ENCODE measurements at places on chromosomes 1 and 21.
A peak's percentile ranks its signal among the peaks of the same experiment; 100 is the strongest.

GRCh38 chr1:154616659-154617345, 8.8 kb upstream of the ADAR start:
- no peak for DNase-seq

DNA sequence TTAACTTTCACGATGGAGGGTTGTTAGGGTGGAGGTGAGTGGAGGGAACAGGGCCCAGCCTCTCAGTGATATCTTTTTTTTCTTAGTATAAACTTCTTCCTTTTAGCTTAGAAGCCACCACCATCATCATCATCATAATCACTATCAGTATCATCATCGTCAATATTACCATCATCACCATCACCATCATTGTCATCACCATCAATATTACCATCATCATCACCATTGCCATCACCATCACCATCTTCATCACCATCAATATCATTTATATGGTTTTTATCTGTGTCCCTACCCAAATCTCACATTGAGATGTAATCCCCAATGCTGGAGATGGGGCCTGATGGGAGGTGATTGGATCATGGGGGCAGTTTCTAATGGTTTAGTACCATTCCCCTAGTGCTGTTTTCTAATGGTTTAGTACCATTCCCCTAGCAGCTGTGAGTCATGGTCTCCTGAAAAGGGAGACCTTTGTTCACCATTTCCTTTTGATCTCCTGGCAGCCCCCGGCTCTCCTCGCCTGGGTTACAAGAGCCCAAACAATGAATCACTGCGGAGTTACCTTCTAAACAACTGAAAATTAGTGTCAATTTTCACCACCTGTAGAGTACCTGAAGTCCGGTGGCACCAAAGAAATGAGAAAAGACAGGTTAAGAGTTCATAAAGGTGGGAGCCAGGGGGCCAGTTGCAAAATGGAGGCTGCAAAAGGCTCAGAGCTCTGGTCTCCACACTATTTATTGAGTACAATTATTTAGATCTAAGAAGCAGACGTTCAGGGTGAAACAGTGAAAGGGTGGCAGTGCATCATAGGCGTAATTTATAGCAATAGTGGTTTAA, 3.1 kb upstream of the PLA2G2E start:
- no peak for DNase-seq

DNA sequence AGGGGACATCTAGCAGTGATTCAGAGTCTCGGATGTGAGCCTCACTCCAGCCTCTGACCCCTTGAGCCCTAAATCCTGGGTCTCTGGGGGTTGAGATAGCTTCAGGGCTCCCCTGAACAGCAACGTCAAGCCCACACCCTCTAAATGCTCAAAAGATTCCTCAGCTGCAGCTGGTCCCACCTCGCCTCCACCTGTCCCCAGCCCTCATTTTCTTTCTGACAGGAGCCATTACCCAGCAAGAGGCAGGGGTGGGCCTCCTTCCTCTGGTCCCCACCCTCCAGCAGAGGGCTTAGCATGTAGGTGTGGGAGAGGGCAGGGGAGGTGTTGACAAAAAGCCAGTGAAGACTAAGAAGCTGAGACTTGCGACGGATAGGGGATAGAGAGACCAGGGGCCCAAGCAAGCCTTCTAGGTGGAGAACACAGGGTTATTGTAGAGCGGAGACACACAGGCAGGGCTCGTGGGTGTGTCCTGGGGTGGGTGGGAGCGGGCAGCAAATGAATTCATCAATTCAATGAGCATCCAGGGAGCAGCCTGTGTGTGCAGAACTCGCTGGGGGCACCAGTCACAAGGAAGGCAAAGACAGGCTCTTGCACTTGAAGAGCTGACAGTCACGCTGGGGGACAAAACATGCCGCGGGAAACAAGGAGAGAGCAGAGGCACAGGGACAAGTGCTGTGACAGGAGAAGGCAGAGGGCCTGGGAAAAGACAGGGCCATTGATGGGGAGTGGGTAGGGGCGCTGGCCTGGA, 48.9 kb upstream of the GOLT1A start:
- DNase-seq: no peak

DNA sequence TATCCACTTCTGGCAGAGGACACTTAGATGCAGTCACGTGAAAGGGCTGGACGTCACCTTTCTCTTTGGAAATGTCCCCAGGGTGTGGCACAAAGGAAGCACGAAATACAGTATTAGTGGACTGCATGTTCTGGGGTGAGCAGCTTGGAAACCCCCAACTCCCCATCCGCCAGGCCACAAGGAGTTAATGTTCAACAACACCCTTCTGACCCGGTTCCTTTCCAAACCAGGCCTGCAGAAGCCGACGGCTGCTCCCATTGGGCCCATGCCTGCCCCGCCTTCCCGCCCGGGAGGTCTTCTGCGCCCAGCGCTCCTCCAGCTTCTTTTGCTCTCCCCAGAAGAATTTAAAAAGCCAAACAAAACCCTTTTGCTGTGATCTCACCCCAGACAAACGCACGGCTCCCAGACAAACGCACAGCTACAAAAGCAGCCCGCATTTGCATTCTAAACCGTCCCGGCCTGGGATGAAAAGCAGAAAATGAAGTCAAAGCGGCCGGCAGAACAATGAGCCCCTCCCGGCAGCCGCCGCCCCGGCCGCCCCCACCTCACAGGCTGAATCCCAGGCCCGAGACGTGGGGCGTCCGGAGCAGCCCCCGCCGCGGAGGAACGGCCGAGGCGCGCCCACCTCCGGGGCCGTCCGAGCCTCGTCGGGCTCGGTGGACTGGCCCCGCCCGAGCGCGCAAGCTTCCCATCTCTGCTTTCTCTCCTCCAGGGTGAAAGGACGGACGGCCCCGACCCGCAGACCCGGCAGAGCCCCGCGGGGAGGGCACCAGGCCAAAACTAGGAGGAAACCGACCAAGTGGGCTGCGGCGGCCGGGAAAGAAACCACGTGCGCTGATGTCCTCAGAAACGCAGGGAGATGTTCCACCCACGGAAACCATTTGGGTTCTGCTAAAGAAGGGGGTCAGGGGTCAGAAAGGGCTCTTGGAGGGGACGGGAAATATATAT, 101.9 kb downstream of the PLPP3 start:
- no peak for DNase-seq

- no peak for DNase-seq
Observed at GRCh38 chr1:37476460-37477197, 2.2 kb downstream of the ZC3H12A start.

GRCh38 chr1:46817814-46818213, 19.0 kb downstream of the CYP4B1 start:
- no peak for DNase-seq

DNA sequence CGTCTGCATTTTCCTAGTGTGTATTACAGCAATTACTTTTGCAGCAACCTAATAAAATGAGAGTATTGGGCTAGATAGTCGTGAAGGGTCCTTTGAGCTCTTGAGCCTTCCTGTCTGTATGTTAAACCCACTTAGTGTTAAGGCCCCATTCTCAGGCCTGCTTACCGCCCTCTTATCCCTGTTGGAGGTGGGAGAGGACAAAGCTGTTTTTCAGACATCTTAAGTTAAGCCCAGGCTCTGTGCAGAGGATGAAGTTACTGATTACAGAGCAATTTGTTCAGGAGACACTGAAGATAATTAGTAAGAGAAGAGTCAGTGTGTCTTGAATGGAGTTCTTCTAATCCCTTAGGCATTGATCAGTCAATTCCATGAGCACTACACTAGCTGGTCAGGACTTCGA, 114.6 kb downstream of the UCK2 start:
- no peak for DNase-seq

DNA sequence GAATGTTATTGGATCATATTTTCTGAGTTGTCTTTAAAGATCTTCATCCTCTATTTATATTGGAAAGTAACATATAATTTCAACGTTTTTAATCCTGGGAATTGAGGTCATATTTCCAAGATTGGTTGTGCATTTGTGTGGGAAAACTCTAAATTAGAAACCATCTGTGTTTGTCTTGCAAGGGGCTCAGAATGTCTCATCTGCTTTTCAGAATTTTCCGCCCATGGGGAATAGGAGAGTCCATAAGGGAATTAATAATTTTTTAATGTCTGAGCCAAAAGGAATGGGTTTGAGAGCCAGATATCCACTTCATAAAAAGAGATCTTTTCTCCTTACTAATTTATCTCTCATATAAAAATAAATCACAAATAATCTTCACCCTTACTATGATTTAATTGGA, 84.8 kb upstream of the MAP1LC3C start:
- DNase-seq: no peak

- no peak for DNase-seq
Observed at GRCh38 chr1:110551278-110551809, 32.4 kb upstream of the KCNA10 start.

GRCh38 chr1:203807196-203807595, 11.8 kb downstream of the ZBED6 start:
- DNase-seq: no peak

GRCh38 chr1:156833603-156834002, 17.0 kb upstream of the SH2D2A start:
- no peak for DNase-seq

- no peak for DNase-seq
Observed at GRCh38 chr1:206736878-206737728, 33.5 kb upstream of the IL19 start.

- DNase-seq: no peak
Observed at GRCh38 chr1:170218257-170218650, 72.5 kb downstream of the NTMT2 start.

- DNase-seq: no peak
Observed at GRCh38 chr1:184649451-184649888, 105.2 kb downstream of the EDEM3 start.

DNA sequence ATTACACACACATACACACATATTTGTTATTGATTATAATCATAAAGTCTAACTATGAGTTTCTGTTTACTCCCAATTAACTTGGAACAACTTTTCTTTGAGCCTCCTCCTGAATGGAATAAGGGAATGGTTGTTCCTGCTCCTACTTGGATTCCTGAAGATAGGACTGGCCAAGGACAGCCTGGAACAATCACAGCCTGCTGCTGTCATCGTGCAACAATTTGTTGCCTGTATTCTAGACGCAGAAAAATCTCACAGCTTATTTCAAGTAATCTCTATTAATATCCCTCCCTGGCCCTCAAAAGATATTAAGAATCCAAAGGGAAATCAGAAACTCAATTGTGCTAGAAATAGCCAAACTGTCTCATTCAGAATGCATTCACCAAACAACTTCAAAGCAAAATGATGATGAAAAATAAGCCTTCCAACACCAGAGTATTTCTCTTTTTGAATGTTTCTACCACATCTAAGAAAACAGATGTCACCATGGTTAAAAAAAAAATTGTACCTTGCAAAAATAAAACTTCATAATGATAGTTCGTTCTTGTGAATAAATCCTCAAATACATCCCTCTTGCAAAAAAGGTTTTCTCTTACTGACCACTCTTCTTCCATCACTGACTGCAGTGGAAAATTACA, 30.9 kb downstream of the RCAN1 start:
- DNase-seq: no peak

DNA sequence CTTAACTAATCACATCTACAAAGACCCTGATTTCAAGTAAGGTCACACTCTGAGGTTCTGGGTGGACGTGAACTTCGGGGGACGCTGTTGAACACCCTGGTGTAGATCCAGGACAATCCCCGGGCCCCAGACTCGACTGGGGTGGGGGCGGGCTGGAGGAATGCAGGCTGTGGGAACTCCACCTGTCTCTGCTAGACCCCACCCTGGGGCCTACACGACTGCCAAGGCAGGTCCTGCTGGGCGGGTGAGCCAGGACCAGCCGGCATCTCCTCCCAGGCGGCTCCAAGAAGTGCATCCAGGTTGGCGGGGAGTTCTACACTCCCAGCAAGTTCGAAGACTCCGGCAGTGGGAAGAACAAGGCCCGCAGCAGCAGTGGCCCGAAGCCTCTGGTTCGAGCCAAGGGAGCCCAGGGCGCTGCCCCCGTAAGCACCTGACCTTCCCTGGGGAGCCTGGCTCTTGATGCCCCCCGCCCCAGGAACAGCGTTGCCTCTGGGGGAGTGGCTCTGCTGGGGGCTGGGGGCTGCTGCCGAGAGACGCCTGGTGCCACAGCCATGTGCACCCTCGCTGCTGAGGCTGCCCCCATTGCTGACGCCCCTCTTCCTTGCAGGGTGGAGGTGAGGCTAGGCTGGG, 3.8 kb downstream of the AIRE start:
- no peak for DNase-seq

- DNase-seq: no peak
Observed at GRCh38 chr1:101139821-101140718, 96.7 kb upstream of the S1PR1 start.

- DNase-seq: peak; percentile 74
Observed at GRCh38 chr1:15027515-15027986, 126.0 kb upstream of the TMEM51 start.

DNA sequence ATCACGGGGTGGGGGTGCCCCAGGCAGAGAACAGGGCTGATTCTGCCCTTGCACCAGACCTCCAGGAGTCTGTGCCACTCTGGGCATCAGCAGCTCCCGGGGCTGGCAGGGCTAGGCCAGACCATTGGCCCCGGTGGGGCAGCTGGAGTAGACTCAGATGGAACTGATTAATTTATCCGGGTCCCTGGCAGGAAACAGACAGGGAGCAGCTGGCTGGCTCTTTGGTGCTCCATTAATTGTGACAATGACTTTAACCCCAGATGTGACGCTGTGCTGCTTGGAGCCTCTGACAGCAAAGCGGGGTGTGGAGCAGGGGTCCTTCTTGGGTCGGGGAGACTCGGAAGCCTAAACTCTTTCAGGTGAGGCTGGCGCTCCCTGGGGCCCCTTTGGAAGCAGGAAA, 9.5 kb downstream of the EPHA8 start:
- no peak for DNase-seq

GRCh38 chr1:214688891-214689290, 85.9 kb downstream of the CENPF start:
- no peak for DNase-seq

DNA sequence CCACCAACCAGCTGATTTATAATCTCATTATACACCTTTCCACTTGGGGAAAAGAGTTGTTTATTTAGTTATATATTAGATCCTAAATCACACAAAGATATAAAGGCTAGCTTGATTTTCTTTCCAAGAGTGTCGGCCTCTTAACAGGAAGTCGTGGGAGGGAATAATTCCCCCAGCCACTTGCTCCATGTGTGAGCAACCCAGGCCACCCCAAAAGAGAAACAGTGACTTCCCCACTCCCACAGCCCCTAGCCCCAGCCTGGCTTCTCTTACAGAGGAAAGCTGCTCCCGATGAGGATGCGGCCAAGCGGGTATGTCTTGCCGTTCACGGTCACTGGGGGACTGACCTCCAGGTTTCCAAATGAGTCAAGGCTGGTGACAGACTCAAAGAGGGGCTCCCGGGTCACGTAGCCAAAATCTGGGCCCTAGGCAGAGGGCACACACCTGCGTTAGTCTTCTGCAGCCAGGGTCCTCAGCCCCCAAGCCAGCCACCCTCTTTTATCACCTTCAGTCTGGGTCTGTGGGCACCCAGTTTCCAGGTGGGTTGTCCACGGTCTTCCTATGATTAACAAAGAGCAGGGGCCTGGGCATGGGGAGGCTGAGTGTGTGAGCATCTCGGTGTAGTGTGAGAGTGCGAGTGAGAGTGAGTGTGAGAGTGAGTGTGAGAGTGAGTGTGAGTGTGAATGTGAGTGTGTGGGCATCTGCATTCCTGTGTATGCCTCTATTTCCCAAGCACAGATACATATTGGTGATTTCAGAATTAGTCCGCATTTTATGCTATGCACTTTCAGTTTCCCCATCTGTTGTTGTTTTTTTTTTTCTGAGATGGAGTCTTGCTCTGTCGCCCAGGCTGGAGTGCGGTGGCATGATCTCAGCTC, 25.4 kb upstream of the SDHB start:
- no peak for DNase-seq

- DNase-seq: no peak
Observed at GRCh38 chr1:43857163-43857562, 76.4 kb upstream of the ARTN start.

All from omental fat pad (tissue), 4 donors.